ENCODE measurements at places on chromosomes 5 and 9.
A peak's percentile ranks its signal among the peaks of the same experiment; 100 is the strongest.

DNA sequence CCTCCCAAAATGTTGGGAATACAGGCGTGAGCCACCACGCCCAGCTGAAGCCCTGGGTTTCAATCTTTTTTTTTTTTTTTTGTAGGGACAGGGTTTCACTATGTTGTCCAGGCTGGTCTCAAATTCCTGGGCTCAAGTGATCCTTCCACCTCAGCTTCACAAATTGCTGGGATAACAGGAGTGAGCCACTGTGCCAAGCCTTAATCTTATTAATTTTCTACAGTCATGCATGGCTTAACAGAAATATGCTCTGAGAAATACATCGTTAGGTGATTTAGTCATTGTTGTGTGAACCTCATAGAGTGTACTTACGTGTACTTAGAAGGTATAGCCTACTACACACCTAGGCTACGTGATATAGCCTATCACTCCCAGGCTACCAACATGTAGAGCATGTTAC, 31.0 kb downstream of the GLDC start:
- no peak for DNase-seq

DNA sequence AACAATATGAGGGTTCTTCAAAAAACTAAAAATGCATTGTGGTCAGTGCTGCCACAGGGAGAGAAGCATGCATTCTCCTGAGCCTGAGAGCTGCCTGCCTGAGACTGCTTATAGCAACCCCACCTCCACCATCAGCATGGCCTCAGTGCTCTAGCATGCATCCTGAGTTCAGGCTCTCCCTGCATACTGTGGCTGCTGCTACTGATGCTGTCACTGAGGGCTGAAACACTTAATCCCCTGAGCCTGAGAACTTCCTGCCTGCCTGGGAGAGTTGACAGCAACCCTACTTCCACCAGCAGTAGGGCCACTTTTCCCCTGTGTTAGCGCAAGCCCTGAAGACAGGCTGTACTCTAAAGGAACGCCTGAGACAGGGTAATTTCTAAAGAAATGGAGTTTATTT, 206.0 kb downstream of the FBXO4 start:
- DNase-seq = no peak

- DNase-seq = no peak
Observed at GRCh38 chr9:4832786-4833579, 40.2 kb downstream of the RCL1 start.

DNA sequence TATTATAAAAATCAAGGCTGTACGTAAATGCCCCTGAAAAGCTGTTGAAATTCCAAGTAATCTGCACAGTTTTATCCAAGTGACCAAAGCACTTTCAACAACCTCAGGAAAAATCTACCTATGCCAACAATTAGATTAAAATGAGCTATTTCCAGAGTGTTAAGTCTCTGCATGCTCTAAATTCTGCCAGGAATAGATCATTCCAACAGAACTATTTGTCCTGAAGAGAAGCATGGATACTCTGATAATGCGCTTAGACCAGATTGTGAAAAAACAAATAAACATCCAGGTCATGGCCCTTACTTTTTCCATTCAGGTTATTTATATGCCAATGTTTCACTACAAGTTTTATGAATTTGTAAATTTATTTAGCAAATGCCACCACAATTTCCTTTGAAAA, 59.1 kb downstream of the PLK2 start:
- DNase-seq = peak; percentile 5

GRCh38 chr5:79471556-79471955, 42.4 kb downstream of the HOMER1 start:
- DNase-seq = no peak

- no peak for DNase-seq
Observed at GRCh38 chr9:115357821-115358220, 239.9 kb upstream of the TNC start.

DNA sequence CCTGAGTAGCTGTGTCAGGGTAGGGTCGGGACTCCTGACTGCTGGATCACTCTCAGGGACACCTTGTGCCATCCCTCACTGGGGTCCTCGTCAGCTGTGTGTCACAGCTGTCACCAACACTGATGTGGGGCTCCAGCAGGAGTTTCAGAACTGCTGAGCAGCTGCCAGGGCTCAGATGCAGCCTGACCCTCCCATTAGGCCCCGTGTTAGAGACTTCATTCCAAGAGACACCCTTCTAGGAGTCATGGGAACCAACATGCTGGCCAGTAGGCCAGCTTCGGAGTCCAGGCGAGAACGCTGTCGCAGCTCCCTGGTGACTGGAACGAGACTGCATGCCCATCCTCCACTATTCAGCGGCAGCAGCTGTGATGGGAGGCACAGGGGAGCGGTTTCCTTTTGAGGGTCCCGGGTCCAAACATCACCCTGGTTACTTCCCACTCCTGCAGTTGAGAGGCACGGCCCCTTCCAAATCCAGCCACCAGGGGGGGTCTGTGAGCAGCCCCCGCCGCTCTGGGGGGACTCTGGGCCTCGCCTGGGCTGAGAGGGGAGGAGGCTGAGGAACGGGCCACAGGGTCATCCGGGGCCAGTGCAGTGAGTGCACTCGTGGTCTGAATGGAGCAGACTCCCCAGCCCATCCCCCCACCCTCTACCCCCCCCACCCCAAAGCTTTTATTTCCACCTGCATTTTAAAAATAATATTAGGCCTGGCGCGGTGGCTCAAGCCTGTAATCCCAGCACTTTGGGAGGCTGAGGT, 12.6 kb upstream of the TCF7 start:
- DNase-seq = no peak

GRCh38 chr9:126490871-126491567, 122.7 kb upstream of the LMX1B start:
- DNase-seq = peak; percentile 71

DNA sequence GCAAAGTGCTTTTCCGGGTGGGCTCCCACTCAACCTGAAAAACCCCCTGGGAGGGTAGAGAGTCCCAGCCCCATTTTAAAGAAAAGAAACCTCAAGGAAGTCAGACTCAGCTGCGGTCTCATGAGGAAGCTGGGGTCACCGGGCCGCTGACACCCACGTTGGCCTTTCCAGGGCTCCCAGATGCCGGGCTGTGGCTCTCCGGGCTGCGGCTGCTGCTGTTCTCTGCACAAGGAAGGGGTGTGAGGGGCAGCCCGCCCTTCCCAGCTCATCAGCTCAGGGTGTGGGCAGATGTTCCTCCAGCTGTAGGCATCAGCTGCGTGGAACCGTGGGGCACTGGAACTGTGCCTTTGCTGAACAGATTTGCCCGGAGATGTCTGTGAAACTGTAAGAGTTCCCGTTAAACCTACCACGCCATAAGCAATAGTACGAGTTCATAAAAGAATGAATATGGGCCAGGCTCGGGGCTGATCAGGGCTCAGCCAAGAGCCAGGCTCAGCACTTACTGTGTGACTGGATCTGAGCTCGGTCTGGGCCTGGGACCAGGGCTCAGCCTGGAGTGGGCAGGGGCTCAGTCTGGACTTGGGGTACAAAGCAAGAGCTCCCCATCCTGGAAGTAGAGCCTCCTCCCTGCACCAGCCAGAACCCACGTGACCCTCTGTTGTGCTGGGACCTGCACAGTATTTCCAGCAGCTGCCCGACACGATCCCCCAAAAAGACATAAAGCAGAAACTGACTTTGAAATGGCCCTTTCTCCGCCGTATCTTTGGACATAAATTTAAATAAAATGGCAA, 130.2 kb upstream of the PPP1R26 start:
- DNase-seq = no peak

GRCh38 chr5:143843461-143843860, 31.5 kb downstream of the HMHB1 start:
- DNase-seq = no peak

GRCh38 chr9:87498046-87498810, 561 bp downstream of the DAPK1 start:
- peak; percentile 62 for DNase-seq

- no peak for DNase-seq
Observed at GRCh38 chr5:89327608-89328007, 444.6 kb upstream of the MEF2C start.

DNA sequence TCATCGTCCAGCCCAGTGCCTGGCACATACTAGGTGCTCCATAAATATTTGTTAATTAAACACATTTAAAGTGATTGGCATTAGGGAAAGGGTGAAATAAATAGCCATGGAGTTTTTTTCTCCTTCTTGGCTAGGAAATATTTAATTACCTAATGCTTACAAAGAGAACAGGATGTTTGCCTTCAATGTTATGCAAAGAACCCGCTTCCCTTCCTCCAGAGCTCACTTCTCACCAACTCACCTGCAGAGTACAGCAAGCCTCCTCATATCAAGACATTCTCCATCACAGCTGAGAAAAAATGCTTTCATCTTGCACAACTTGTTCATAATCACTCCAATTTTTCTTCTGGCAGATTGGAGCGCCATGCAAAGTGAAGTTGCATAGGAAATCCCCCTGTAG, 161.7 kb upstream of the STK32A start:
- DNase-seq = no peak

GRCh38 chr5:140602147-140602546, 30.8 kb downstream of the CD14 start:
- DNase-seq = no peak

DNA sequence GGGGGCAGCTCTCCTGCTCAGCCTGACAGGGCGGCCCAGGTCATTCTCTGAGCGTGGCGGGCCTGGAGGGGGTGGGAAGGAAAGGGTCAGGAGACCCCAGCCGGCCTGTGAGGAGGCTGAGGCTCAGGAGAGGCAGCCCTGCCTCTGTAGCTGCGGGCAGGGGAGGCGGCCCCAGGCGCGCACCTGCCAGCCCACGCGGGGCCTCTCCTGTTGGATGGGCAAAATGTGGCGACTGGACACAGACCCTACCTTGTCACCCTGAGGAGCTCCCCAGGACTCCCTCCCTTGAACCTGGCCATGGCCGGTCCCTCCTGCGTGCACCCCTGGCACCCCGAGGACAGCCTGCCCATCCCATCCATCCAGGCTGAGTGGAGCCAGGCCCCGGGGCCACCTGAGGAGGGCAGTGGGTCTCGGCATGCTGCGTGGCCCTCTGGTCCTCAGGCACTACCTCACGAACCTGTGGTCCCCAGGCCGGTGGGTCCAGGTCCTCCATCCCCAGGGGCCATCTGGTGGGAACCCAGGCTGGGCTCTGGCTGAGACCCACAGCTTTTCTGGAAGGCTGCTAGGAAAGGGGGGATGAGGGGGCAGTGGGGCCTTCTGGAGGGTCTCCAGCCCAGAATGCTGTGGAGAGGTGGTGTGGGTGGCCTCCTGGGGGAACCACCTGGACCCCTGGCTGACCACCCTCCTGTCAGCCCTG, 15.1 kb upstream of the NRARP start:
- DNase-seq = no peak

DNA sequence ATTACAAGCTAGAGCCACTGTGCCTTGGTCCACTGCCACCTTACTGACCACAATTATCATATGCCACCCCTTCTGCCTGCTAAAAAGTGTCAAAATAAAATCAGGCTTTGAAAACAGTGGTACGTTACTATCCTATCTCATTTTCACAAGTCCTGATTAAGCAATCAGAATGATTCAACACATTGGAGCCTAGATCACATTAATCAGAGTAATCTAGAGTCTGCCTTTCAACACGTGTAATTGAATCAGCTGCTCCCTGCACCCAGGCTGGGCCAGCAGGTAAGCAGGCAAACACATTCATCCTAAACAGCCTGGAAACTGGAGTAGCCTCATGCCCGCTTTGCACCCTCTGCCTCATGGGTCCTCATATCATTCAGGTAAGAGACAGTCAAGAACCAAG, 186.2 kb downstream of the DCP2 start:
- DNase-seq = no peak

DNA sequence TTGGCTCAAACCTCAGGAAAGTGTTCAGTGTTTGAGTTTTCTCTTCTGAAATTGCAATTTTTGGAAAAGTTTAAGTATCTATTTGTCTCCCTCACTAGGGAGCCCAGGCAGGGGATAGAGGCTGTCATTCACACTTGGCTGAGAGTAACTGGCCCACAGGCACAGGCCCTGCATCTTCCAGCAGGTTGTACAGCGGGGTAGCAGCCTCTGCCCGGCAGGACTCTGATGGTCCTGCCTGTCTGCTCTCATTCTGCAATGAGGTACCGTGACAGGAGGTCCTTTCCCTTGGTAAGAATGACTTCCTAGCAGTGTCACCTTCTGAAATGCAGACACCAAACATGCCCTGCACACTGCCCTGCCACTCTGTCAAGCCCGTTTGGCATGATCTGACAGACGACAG, 282.8 kb upstream of the DAP start:
- DNase-seq = no peak

- DNase-seq = no peak
Observed at GRCh38 chr9:12633016-12633765, 60.0 kb upstream of the TYRP1 start.

GRCh38 chr9:38012767-38013450, 56.1 kb downstream of the SHB start:
- DNase-seq = no peak

GRCh38 chr9:131433302-131433854, 39.5 kb downstream of the PRRC2B start:
- no peak for DNase-seq

- peak; percentile 47 for DNase-seq
Observed at GRCh38 chr9:9002826-9003583, 1203.4 kb upstream of the DMAC1 start.

DNA sequence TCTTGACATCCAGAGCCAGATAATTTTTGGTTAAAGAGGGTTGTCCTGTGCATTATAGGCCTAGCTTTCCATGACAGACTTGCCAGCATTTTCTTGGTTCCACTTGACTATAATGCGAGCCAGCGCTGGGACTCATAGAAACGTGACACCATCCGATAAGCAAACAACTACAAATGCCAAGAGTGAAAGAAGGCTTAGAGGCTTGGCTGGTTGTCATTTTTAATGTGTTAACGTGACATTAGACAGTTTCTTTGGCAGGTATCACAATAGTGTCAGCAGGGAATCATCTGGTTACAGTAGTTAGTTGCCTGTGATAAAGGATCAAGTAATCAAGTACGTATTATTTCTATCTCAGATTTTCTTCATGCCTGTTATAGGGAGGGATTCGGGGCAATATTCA, 20.0 kb upstream of the LIFR start:
- peak; percentile 9 for DNase-seq

GRCh38 chr5:129177451-129177850, 82.9 kb downstream of the ISOC1 start:
- DNase-seq = peak; percentile 24

- no peak for DNase-seq
Observed at GRCh38 chr5:107467137-107467932, 203.4 kb downstream of the EFNA5 start.

- no peak for DNase-seq
Observed at GRCh38 chr9:132451276-132451675, 41.3 kb downstream of the CFAP77 start.

DNA sequence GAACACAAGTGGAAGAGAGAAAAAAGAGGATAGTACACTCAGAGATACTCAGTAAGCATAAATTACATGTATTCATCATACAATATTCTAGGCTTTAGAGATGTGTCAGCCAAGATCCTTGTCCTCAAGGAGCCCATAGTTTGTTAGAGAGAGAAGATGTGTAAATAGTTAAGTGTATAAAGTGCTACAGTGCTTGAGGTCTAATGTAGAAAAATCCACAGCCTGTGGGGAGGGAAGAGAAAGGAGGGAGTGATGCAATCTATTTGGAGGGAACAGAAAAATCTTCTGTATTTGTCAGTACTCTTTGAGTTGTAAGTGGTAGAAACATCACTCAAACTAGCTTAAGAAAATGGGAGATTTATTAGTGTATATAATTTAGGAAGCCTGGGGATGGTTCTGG, 81.9 kb downstream of the PALM2AKAP2 start:
- DNase-seq = peak; percentile 45
